Stimulated activated CD8-positive, alpha-beta memory T cell treated with anti-CD3 and anti-CD28 coated beads, Interleukin-12 subunit alpha, Interleukin-12 subunit beta, amount 100 ng/mL, for 4 hours (primary cell): ENCODE measurements at places on chromosomes 12 and 14.

DNA sequence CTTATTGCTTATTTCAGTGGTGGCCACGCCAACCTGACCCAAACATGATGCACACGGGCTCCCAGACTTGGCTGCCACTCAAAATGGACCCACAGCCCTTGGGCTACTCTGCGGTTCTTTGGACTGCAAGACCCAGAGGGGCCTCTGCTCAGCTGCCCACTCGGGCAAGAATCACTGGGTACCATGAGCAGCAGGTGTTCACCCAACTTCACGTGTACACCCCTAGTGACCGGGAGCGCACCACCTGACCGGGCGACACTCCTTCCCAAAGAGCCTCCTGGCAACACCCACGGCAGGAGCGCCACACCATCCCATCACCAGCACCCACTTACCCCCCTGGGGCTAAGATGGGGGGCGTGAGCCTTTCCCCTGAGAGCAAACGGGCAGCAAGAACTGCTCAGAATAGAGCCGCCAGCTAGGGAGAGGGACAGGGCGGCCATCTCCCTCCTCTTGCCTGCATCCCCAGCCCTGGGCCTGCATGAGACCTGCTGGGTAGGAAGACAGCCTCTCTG, 32.0 kb downstream of the CCNK start:
- DNase-seq: no peak

- no peak for DNase-seq
Observed at GRCh38 chr12:124745891-124746570, 117.6 kb downstream of the SCARB1 start.

DNA sequence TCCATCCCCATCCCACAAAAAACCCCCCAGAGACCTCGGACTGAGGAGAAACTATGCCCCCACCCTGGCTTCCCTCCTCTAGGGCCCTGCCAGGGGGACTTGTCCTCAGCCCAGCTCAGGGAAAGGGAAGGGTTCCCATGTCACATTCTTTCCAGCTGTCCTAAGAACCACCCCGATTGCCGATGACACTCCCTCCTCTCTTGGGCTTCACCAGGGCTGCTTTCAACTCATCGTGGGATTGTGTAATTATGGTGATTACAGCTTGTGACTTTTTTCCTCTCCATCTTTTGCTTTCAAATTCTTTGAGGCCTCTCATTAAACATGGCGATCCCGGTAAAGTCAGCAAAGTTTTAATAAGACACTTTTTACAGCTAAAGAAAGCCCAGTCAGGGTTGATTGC, 344.0 kb downstream of the DPF3 start:
- DNase-seq: no peak

- DNase-seq: no peak
Observed at GRCh38 chr12:53505555-53506449, 1.5 kb downstream of the NPFF start.

DNA sequence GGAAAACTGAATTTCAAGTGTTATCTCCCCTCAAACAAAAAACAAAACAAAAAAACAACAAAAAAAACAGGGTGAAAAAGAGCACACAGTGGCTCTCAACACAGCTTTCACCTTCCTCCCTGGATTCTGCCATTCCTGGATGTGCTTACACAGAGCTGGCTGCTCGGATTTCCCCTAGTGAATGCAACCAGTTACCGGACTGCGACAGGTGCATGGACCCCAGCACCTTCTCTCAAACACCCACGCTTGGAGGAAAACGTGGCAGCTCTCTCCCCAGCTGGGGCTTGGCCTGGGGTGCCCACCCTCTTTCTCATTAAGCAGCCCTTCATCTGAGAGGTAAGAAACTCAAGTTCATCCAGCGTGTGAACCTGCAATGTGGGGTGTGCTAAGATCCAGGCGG, 33.5 kb upstream of the DICER1 start:
- no peak for DNase-seq

DNA sequence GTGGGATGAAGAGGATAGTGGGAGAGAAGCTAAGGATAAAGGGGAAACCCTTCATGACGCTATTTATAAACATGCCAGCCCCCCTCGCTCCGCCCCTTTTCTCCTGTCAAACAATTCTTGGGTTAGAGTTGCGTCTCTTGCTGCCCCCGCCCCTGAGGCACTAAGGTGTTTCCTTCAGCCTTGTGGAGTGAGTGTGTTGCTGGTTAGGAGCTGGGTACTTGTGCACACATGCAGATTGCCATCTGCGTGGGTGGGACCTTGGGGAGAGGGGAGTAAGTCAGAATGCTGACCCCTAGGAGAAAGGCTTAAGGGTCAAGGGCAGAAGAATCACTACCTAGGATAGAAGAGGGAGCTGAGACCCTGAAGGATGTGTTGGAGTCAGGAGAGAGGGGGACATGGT, 5.4 kb downstream of the FOXJ2 start:
- DNase-seq: no peak

DNA sequence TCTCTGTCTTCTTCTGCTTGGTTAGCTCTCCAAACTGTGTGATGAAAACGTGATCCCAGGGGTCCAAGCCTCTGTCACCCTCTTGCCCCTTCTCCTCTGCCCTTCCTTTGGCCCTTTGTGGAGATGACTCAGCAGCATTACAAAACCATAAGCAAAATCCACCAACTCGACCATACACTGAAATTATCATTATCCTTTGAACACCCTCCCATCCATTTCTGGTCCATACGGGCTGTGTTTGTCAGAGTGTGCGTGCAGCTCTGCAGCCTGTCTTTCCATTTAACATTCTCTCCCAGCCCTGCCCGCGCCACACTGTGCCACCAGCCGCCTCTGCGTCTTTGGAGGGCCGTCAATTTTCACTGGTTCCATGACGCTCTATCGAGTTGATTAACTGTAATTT, 69.2 kb downstream of the SLC25A47 start:
- DNase-seq: no peak

DNA sequence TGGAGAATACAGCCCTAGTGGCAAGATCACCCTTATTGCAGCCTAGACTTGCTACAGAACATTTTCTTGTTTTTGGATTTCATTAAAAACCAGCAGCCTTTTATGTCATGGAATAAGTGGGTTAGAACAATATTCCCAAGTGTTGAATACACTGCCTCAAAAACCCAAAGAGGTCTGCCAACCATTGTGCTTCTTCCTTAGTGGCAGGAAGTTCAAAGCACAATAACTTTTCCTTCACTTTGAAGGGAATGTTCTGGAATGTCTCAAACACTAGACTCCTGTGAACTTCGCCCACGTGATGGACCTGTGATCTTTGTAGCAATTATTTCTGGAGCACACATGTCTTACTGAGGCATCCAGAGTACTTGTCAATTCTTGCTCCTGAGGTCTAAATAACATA, 8.5 kb downstream of the SLC17A8 start:
- no peak for DNase-seq

DNA sequence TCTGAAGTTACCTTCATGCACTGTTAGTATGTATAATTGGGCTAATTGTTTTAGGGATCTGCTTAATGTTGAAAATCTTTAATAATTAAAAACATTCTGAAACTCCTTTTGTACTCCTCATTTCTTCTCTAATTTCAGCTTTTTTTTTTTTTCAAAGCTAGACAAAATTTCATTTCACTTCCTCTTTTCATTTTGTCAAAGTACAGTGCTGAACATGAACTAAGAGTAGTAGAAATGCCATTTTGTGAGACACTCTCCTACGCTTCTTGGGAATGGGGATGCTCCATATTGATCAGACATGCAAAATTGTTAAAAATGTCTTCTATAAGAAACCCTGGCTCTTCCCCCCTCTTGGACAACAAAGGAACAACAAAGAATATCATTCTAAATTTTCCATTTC, 1.7 kb downstream of the ABCD2 start:
- no peak for DNase-seq

DNA sequence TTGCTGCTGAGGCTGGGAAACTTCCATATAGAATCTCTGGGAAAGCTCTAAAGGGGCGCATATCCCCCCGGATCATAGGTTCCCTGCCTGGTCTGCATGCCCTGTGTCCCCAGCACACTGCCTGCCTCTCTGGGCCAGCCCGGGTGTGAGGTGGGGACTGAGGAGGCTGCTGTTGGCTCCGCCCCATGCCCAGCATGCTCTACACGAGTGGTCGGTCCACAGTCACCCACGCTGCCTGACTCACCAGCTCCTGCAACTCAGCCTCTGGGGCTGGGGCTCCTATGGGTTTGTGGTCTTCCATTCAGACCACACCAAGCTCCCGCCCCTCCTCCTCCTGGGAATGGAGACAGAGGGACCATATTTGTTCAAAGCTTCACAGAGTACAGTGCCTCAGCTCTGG, 88.5 kb upstream of the ANO2 start:
- DNase-seq: no peak

DNA sequence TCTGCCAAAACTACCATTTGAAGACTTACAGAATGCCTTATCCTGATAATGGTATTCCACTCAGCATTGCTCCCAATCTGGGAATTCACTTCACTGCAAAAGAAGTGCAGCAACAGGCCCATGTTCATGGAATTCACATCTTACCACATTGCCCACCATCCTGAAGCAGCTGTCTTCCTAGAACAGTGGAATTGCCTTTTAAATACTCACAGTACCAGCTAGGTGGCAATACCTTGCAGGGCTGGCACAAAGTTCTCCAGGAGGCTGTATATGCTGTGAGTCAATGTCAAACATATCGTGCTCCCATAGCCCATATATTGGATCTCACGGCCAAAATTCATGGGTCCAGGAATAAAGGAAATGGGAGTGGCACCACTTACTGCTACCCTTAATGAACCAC, 83.8 kb upstream of the PLEKHG7 start:
- no peak for DNase-seq

DNA sequence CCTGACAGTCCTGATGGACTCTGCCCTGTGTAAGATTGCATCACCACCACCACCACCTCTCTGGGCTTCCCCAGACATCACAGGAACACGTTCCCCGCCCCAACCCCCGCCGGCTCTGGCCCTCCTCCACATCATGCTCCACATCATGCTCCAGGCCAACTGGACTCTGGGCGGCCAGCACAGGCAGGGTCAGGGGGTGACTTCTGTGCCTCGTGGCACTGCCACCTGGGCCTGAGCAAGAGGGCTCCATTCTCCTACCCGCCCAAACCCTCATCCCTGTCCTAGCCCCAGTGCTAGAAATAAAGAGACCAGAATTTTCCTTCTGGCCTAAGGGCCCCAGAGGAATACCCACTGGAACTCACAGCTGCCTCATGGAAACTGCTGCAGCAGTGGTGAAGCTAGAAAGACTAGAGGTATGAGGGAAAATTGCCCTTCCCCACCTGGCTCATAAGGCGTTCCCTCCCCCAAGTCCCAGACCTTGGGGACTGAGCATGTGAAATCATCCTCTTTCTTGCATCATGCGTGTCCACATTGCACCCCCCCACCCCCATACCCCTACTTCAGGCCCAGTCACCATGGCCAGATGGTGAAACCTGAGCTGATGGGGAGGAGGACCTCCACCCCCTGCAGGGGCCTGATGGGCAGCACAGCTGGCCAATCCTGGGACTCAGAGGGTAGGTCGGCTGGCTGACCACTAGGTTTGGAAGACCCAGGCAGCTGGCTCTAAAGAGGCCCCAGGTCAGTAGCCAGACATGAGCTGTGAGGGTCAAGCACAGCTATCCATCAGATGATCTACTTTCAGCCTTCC, at the start of gene INHBE:
INHBE (plus strand) TSS at position 742 of the 808 bp plus-strand sequence. CDS start 230 bp downstream, outside the sequence.
- no peak for DNase-seq

GRCh38 chr12:71161591-71161990, 3.8 kb upstream of the TSPAN8 start:
- no peak for DNase-seq

DNA sequence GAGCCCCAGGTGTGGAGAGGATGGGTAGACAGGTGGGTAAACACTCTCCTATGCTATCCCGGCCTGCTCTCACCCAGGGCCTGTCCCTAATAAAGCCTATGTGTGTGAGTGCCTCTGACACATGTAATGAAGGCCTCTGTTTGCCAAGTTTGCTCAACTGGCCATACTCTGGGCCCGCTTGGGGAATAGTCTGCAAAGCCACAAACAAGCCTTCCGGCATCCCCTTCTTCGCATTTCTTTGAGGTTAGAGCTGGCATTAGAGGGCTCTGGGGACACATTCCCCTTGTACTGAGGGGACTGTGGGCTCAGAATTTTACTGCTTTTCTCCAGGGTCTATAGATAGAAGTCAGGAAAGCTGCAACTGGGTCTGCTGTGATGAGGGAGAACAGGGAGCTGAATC, 240.5 kb downstream of the C12orf75 start:
- DNase-seq: no peak

- DNase-seq: no peak
Observed at GRCh38 chr14:24262821-24263733, at the start of gene TGM1. TSS of gene TGM1 (minus strand) at chr14:24263177. CDS start at chr14:24262352, 825 bp downstream.

DNA sequence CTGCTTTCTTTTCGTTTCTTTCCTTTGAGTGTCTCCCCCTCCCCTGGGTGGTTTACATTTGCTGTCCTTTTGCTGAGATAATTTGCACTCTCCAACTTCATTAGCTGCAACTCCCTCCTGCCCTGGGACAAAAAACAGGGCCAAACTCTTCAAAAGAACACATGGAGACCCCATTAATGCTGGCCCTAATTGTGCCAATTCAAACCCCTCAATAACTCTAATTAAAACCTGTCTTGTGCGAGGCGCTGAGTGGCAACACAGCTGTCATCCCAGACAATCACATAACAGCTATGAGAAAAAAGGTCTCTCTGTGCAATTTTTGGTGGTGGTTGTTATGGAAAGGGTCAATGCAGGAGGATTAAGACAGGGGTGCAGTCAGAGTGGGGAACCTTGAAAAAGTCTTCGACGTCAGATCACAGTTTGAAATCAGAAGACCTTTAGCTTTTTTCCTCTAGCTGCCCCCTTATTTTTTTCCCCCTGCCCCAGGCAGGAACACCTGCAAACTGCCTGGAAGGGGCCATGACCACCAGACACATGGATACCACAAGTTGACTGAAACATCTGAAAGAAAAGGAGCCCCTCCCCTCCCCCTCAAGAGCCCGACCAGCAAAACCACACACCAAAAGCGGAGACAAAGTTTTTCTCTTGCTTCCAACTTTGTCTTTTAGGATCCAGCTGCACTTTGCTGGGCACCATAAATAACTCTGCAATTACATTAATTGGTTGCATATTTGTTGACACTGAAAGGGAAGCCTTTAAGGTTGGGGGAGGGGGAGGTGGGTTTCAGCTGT, 26.5 kb upstream of the SMOC1 start:
- no peak for DNase-seq

DNA sequence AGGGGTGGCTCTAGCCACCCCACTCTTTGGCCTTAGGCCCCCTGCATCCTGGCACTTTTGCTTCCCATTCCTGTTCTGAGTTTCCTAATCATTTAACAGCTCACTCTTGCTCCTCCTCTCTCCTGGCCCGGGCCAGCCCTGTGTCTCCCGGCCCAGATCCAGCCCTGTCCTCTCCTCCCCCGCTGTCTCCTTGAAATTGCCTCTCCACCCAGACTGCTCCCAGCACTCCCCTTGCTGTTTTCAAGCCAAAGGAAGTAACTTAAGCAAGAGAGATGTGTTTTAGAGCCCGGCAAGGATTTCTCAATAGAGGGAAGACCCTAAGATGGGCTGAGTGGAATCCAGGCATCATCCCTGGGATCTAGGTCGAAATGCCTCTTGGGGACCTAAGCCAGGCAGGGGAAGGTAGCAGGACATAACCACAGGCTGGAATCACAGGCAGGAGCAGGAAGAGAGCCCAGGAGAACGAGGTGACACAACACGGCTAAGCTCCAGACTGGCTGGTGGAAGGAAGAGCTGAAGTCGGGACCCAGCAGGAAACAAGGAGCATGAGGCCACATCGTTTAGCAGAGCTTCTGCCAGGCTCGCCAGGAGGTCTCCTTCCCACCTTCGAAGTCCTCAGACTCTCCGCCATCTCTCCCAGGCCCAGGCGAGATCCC, 2.0 kb upstream of the LRP1-AS start:
- no peak for DNase-seq
